Esophagus muscularis mucosa (tissue), 4 donors: ENCODE measurements at places on chromosomes 1 and 21. TPM values are rescaled to one million over a fixed set of nuclear protein-coding genes. Genes with fewer than 3 reads are reported as not detected.
A peak's percentile ranks its signal among the peaks of the same experiment; 100 is the strongest.

The AMY1A gene
- not detected for total RNA-seq

GRCh38 chr1:40868051-40868723 lies 6.0 kb upstream of the CITED4 start:
- no peak for DNase-seq

DNA sequence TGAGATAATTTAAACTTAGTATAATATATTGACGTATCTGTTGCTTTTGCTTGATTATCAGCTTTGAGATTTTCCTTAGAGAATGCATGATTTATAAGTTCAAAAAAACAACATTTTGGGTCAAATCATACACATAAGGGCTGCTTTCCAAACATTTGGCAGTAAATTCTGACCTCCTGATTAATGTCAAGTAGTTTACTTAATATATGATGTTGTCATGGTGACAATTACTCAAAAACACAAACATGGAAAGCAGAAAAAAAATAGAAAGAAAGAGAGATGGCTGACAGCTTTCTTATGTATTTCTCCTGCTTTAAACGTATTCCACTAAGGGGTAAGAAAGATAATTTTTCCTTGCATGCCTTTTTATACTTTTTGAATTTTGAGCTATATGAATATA lies 258.2 kb upstream of the C1orf105 start:
- no peak for DNase-seq

DNA sequence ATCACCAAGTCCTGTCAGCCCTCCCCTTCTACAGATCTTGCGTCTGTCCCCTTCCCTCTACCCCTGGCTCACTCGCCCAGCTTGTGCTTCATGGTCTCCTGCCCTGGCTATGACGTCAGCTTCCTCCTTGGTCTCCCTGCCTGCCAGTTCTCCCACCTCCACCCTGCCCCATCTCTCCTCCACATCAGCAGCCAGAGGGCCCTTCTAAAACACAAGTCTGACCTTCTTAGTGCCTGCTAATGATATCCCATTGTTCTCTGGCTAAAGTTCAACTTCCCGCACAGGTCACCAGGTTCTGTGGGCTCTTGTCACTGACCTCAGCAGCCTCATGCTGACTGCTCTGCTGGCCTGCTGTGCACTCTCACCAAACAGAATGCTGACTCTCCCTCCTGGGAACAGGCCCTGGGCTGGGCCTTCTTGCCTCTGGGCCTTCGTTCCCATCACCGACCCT lies 24.7 kb upstream of the MYCL start:
- DNase-seq, result no peak

DNA sequence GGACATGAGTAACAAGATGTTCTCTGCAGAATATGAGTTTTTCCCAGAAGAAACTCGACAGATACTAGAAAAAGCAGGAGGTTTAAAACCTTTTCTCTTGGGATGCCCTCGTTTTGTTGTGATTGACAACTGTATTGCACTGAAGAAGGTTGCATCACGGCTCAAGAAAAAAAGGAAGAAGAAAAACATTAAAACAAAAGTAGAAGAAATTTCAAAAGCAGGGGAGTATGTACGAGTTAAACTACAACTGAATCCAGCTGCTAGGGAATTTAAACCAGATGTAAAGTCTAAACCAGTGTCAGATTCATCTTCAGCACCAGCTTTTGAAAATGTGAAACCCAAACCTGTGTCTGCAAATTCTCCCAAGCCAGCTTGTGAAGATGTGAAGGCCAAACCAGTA lies 92.5 kb downstream of the TTC3 start:
- no peak for DNase-seq

- no peak for DNase-seq
These were observed 18.5 kb downstream of the SELL start for GRCh38 chr1:169692756-169693460.

The S100A4 gene
- 154 TPM for total RNA-seq

DNA sequence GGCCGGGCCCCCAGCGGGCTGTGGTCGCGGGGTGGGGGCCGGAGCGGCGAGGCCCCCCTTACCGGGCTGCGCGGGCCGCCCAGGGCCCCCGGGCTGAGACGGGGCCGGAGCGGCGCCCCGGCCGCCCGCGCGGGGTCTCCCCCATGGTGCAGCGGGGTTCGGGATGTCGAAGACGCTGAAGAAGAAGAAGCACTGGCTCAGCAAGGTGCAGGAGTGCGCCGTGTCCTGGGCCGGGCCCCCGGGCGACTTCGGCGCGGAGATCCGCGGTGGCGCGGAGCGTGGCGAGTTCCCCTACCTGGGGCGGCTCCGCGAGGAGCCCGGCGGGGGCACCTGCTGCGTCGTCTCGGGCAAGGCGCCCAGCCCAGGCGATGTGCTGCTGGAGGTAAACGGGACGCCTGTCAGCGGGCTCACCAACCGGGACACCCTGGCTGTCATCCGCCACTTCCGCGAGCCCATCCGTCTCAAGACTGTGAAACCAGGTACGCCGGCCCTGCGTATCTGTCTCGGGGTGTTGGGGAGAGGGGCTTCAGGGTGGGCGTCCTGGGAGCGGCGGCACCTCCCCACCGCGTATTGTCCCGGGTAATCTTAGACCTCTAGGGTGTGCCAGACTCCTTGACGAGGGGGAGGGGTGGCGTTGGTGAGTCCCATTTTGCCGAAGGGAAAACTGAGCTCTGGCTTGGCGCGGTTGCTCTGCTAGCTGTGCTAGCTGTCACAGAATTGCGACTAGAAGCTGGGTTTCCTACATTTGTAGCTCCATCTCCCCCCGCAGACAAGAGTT lies 745 bp downstream of the MAGI3 start:
- DNase-seq, result no peak

- DNase-seq, result no peak
These were observed 138.3 kb downstream of the TTLL7 start for GRCh38 chr1:83860490-83861221.

DNA sequence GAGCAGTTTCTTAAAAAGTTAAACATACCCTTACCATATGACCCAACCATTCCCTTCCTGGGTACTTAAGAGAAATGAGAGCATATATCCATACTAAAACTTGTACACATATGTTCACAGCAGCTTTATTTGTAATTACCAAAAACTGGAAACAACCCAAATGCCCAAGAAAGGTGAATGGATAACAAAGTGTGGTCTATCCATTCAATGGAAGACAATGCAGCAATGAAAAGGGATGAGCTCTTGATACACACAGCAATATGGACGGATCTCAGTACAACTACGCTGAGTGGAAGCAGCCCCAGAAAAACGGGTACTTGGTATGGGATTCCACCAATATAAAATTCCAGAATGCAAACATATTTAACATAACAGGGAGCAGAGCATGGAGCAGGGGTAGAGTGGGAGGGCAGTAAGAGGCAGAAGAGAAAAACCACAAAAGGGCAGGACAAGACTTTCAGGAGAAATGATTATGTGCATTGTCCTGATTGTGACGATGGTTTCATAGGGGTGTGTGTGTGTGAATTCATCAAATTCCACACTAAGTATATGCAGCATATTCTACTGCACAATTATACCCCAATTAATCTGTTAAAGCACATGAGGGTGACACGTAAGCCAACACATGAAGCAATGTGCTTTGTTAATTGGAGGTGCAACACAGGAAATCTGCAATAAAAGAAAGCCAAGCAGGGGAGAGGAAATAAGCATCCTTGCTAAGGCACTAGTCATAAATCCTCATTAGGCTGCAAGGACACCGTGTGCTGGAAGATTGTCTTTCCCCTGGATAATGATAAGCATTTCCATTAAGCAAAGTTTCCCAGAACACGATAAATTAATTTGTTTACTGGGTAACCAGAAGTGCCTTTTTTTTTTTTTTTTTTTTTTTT lies 113.1 kb upstream of the KRTAP19-8 start:
- no peak for DNase-seq

DNA sequence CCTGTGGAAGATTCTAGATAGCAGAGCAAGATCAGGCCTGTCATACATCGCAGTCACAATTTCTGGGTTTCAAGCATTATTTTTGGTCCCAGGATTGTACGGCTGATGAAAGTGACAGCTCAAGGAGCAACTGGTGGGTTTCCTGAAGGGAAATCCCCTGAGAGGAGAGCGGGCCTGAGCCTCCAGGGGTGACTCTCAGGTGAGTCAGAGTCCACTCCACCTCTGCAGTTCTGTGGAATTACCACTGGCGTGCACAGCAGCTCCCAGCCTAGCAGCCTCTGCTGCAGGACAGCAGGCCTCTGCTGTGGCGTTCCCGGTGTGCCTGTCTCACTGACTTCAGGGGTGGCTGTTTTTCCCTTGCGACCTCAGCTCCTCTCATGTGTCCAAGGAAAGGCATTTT lies 24.4 kb downstream of the SLC66A1 start:
- no peak for DNase-seq

The FCRLA gene
- total RNA-seq, result 0.75 TPM

The PIGR gene
- total RNA-seq, result 4.2 TPM

- peak; percentile 96 for DNase-seq
These were observed 360 bp upstream of the PRDX6 start for GRCh38 chr1:173476665-173477285.

DNA sequence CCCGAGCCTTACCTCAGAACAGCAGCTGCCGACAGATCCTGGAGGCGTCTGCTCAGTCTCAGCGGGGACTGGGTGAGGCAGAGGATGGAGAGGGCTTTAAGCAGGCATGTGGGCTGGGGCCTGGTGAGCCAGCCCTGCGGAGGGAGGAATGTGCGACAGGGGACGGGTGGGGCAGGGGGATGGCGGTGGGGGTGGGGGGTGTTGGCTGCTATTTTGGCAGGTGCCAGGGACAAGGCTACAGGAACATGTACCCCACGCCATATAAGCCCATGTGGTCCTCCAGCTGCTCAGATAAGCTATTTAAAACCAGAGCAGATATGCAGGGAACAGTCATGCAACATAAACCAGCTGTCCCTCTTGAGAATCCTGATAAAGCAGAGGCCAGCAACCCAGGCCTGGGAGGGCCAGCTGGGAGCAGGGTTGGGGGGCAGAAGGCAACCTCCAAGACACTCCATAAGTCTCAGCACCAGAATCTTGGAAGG lies at the start of gene TNNT2:
TSS of gene TNNT2 (minus strand) at position 70 of the 482 bp plus-strand sequence. CDS start 4,426 bp downstream, outside the sequence.
- DNase-seq, result no peak

GRCh38 chr1:227325156-227325555 lies 6.9 kb upstream of the CDC42BPA start:
- no peak for DNase-seq

DNA sequence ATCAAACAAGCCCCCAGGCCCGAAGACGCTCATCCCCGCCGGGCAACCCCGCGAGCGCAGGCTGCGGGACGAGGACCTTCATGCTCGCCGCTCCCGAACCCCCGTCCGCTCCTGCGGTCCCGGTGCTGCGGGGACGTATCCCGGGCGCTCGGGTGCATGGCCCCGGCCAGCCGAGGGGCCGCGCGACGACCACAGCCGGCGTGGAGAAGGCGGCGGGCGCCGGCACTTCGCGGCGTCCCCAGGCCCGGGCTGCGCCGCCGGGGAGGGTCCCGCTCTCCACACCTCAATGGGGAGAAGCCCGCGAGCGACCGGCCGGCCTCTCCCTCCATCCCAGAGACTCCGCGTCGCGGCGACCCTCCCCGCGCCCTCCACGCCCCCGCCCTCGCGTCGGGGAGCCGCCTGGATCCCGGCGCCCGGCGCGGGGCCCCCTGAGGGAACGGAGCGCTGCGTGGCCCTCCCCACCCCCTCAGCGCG lies 401 bp downstream of the ERRFI1 start:
- DNase-seq, result no peak

- DNase-seq, result no peak
These were observed 41.6 kb upstream of the LRRC3 start for GRCh38 chr21:44413566-44414290.

The IGSF5 gene
- total RNA-seq, result not detected

GRCh38 chr1:59128239-59128736 lies 168.6 kb upstream of the FGGY start:
- DNase-seq, result peak; percentile 10

- DNase-seq, result no peak
These were observed 19.9 kb downstream of the ZNF648 start for GRCh38 chr1:182041615-182042014.

The MROH9 gene
- total RNA-seq, result not detected

The RC3H1 gene
- total RNA-seq, result 36.0 TPM

- DNase-seq, result no peak
These were observed 1.8 kb downstream of the CDKN2C start for GRCh38 chr1:50971748-50972305.

GRCh38 chr21:42411891-42412635 lies 8.4 kb downstream of the UBASH3A start:
- DNase-seq, result no peak

DNA sequence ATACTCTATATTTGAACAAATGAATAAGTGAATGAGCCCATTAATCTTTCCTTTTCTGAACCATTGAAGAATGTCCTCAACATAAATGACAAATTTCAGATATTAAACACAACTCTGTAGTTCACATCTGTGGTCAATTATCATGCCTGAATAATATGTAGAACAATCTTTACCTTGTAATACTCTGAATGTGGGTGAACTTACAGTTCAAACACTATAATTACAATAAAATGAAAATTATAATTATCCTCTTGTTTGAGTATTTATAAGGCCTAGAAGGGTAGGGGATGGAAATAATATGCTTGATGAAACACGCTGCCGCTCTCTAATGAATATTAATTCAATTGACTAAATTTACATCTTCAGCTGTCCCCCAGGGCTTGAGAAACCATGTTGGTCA lies 8.7 kb upstream of the SFPQ start:
- no peak for DNase-seq

DNA sequence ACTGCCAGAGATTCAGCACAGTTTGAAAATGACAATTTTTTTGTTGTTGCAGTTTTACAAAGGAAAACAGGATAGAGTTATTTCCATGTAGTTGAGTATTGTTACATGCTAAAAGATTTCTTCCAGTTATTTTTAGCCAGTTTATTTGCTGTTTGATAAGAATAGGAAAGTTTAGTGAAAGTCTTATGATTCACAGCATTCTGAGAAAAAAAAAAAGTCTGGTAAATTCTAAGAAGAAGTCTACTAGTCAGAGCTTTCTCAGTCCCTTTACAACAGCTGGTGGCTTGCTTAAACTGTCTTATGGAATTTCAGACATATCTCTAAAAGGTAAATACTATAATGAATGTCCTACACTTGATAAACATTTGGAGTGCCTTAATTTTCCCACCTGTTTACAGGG lies 341.7 kb downstream of the DSCAM start:
- no peak for DNase-seq

The S100A7A gene
- total RNA-seq, result not detected

The FAM163A gene
- total RNA-seq, result under 0.01 TPM

The VAV3 gene
- 4.0 TPM for total RNA-seq

The GPR52 gene
- total RNA-seq, result 1.3 TPM

DNA sequence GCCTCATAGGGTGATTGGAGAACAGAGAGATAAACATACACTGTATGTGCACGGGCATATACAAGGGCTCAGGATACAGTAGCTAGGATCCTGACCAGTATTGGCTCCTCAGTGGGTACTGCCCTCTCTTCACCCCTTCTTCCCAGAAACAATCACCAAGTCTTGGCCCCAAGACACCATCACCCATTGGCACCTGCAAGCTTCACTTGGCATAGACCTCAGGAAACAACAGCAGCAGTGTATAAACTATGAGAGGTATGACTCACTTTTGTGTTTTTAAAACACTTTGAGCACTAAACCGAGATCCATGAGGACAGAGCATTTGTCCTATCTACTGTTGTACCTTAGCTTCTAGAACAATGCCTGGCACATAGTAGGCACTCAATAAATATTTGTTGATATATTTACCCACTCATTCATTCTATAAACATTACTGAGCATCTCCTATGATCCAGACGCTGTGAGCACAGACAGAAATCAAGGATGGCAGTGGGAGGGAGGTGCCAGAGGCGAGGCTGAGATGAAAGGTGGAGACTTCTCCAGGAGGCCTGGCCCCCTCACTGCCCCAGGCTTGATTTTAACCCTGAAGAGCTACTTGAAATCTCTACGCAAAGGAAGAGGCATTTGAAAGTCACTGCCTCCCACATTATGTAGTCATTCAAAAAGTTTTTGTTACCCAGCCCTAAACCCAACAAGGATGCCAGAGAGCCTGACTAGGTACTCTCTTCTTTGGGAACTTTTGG lies 95.2 kb downstream of the CAMK2N1 start:
- no peak for DNase-seq

The FBXO2 gene
- total RNA-seq, result 10.8 TPM
